Left colon (tissue), 2 donors: ENCODE measurements at places on chromosomes 2 and 18. TPM values are rescaled to one million over a fixed set of nuclear protein-coding genes. Genes with fewer than 3 reads are reported as not detected.

Gene EMX1
- 2.2 TPM for total RNA-seq

- DNase-seq = no peak
These were observed 74.4 kb upstream of the TRIB2 start for GRCh38 chr2:12642332-12642731.

Gene SPP2
- not detected for total RNA-seq

DNA sequence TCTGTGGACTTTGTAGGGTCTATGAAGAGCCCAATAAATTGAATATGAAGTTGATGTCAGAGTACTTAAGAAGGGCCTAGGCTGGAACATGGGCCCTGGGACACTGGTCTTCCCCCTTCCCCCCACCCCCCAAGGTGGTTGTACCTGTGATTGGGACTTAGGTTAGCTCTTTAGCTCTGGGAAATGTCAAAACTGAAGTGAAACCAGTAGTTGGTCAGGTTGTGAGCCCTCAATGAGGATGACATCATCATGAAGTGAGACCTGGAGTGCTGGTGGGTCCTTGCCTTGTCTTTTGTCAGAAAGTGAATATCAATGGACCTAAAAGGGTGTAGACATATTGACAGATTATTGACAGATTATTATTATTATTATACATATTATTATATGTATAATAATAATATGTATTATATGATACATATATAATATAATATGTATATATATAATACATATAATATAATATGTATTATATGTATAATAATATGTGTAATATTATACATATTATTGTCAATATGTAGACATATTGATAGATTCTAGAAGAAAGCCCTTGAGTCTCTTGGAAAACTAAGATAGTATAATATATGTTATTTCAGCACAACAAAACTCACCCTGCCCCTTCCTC lies 5.4 kb downstream of the MARS2 start:
- no peak for DNase-seq

DNA sequence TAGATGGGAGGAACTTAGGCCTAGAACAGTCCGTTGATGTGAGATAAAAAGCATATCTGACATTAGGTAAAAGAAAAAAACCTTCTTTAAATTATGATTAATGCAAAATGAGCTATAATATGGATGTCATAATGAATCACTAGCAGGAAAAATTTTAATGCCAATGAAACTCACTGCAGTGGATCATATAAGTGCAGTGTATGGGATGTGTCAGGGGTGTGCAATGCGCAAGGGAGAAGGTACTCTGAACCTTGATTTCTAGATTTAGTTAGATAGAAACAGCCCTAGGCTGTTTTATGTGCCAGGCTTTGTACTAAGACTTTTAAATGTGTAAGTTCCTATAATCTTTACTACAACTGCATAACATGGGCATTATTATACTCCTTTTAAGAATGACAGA lies 50.4 kb upstream of the NXPH2 start:
- DNase-seq = no peak

Gene FAM228A
- not detected for total RNA-seq

DNA sequence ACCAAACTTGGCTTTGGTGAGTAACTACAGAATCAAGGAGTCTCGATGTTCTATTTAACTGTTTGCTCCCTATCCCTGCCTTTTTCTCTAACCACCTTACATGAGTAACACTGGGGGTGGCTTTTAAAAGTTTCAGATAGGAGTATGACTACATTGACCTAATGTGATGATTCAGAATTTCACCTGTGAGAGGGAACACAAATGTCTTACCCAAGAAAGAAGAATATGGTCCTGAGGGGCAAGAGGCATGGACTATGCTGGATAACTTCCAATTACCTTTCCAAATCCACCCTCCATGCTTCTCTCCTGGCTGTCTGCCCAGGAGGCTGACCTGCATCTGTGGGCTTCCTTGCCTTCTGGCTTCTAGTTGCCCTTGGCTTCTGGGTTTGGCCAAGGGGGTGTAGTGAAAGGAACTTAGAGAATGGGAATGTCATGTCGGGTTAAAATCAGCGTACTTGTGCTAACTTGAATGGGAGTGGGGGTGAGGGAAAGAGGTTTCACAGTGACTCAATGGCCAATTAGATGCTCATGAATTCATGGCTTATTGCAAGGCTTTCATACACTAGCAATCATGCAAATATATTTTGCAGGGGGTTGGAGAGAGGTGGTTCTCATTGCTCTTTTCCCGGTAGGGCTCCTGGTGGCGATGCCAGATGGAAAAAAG lies 5.3 kb upstream of the IL36G start:
- DNase-seq = no peak

Gene IGFBP5
- 135 TPM for total RNA-seq

Gene CDKL4
- not detected for total RNA-seq

GRCh38 chr18:76658627-76659026 lies 163.6 kb upstream of the ZNF516 start:
- no peak for DNase-seq

- DNase-seq = peak; percentile 86
These were observed 12.7 kb upstream of the MAP3K2 start for GRCh38 chr2:127400533-127400896.

DNA sequence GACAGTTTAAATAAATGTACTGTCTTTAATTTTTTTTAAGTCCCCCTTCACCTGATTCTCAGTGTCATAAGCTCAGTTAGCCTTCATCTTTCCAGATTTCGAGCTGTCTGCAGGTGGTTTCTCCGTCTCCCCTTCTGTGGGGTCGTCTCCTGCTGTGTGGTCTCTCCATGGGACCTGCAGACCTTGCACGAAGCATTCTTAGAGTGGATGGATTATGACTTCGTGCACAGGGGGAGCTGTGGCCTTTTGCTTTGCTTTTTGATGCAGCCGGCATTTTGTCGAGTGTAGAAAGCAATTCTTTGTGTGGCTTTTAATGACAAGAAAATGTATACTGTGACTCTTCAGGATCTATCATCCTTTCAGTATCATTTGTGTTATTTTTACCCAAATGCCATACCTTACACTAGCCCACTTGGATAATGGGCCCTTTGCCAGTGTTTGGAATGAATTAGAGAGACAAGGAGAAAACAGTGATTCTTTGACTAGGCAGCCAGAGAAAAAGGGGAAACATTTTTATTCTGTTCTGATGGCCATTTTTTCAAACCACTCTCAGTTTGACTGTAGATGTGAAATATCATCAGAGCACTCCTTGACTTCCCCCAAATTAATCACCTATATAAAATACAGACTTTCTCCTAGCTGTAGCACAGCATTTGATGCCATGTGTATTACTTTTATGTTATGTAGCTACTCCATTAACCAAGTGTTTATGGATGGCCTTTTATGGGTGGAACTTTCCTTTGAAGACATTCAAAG lies 54.3 kb downstream of the ITGA6 start:
- DNase-seq = no peak

DNA sequence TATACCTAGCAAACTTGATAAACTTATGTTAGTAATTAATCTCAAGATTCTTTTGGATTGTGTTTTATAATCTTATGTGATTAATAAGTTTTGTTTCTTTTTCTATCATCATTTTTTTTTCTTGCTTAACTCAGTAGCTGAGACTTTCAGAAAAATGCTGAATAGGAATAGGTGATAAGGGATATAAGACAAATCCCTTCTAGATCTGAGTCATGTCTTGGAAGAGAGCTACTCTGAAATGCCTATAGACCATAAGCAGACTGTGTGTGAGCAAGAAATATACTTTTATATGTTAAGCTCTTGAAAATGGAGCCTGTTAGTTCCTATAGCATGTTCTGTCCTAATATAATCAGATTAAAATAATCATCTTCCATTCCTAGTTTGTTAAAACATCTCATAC lies 29.6 kb downstream of the CYBRD1 start:
- DNase-seq = no peak
